ENCODE measurements at places on chromosomes 3 and 15.

DNA sequence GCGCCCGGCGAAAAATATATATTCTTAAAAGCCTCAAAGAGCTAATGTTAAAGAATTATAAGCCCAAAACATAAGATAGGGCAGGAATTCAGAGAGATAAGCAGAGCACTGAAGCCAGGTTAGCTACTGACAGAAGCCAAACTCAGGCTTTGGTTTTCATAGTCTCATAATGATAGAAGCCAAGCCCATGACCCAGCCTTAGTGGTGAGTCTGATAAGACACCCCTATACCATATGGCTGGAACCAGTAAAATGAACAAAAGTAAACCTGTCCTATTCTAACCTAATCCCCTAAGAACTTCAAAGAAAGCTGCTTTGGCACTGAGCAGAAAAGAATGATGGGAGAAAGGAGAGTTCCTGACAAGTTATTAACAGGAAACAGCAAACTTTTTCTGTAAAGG lies 25.9 kb downstream of the MYO9A start:
- DNase-seq: no peak

- no peak for DNase-seq
Measured at GRCh38 chr15:70407336-70407670, 309.6 kb upstream of the TLE3 start.

DNA sequence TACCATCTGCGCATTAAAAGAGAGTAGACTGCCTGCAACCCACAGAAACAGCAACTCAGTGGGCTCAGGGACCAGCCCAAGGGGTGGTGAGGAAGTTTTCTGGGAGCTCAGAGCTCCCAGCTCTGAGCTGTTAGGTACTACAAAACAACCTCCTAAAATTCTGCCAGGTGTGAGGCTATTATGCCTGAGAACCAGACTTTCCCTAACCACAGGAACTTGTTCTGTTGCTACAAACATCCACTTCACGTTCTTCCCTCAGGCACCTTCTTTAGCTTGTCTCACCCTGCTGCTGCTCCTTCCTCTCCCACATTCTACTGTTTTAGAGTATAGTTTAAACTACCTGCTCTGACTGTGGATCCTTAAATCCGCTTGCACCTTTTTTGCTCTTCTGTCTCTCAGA lies 399.4 kb downstream of the ROBO1 start:
- DNase-seq: no peak

GRCh38 chr3:81468391-81468790 lies 293.1 kb downstream of the GBE1 start:
- no peak for DNase-seq

DNA sequence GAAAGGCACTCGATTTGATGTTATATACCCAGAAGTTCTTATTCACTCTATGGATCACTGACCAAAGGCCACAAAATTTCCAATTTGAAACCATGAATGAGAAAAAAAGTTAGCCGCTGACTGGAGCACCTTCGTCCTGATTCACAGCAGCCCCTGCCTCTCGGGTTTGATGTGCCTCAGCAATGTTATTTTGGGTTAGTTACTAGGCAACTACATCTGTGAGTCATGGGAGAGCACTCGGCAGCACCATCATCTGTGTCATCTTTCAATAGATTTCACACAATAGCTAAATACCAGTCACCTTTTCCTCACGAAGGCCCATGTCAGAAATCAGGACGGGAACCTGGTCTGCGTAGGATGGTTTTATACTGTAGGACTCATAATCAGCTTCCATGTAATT lies 269.2 kb downstream of the ZBBX start:
- DNase-seq: no peak

DNA sequence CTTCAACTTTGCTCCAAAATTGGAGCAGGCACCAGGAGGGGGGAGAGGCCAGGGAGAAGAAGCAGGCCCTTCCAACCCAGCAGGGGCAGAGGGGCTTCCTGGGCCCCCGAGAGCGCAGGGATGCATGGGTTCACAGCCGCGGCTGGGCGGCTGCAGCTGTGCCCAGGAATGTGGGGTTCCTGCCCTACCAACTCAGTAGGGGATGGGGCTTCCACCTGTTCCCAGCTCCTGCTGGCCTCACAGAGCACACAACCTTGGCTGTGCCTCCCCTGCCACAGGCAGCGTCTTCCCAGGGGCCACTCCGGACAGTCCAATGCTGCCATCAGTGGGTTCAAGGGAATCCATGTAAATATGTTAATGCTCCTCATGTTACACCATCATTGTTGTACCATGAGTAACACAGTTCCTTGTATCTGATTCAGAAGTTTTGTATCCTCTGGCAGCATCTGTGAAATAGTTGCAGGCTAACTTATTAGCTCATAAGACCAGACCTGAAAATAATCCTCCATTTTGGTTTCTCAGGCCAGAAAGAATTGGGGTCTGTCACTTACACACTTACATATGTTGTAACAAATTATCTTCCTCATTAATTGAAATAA lies 12.1 kb upstream of the SIAH2 start:
- no peak for DNase-seq

DNA sequence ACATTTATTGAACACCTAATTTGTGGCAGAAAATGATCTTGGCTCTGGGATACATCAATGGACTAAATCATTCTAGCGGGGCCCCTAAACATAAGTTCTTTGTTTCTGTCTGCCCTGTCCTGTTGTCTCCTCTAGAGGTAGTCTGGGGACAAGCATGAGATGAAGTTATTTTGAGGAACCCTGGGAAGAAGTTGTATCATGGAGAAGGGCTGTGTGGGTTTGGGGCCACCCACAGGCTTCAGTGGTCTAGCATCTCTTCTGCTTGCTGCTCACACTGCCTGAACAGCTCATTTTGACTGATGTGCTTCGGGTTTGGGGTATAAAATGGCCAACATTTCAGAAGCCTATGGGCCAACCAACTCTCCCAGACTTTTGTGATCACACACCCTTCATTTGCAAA lies 50.3 kb upstream of the OSBPL11 start:
- DNase-seq: no peak

All from activated CD4-positive, alpha-beta T cell treated with anti-CD3 and anti-CD28 coated beads, Interleukin-2, Interleukin-4, amounts not matched to agents 100 ng/mL and 50 ng/mL, durations not matched to agents 16 hours and 8 hours (primary cell).